CD4-positive, alpha-beta T cell (primary cell): ENCODE measurements at places on chromosomes 5 and 9. TPM values are rescaled to one million over a fixed set of nuclear protein-coding genes. Genes with fewer than 3 reads are reported as not detected.

Gene MOCS2
- total RNA-seq: 20.4 TPM

Gene PCDHGA11
- total RNA-seq: not detected

Gene LECT2
- total RNA-seq: not detected

Gene SOX30
- total RNA-seq: not detected

Gene CDKN2B-AS1
- total RNA-seq: 0.25 TPM

Gene LCN1
- total RNA-seq: not detected

Gene CLIC3
- 2.8 TPM for total RNA-seq

Gene SLC45A2
- total RNA-seq: not detected

Gene F12
- total RNA-seq: 0.20 TPM

Gene TNC
- 0.03 TPM for total RNA-seq

Gene SEC24A
- 12.3 TPM for total RNA-seq

Gene CCNO
- total RNA-seq: not detected

DNA sequence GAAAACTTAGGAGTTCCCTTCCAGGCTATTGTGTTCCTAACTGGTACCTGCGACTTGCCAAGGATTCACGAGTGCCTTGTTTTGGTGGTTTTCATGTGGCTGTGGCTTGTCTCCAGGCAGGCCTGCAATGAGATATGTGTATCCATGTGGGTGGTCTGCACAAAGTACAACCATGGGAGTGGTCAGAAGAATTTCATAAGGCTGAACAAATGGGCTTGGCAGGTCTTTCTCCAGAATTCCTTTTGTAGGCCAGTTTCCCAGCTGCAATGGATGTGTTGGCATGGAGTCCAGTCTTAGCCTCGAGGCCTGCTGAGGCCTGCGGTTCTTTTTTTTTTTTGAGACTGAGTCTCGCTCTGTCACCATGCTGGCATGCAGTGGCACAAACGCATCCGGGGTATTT, 28.8 kb upstream of the MELK start:
- no peak for DNase-seq

GRCh38 chr5:1468247-1468612, 23.0 kb upstream of the SLC6A3 start:
- peak; percentile 45 for DNase-seq

GRCh38 chr5:20041326-20042274, 53.6 kb upstream of the CDH18 start:
- DNase-seq: no peak

DNA sequence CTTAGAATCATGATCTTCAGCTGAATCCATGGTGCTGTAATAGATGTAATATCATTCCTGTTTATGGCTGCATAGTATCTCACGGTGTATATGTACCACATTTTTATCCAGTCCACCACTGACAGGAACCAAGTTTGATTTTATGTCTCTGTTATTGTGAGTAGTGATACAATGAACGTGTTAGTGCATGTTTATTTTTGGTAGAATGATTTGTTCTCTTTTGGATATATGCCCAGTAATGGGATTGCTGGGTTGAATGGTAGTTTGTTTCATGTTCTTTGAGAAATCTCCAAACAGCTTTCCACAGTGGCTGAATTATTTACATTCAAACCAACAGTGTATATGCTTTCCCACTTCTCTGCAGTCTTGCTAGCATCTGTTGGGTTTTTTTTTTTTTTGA, 175.1 kb upstream of the CDH10 start:
- DNase-seq: no peak

DNA sequence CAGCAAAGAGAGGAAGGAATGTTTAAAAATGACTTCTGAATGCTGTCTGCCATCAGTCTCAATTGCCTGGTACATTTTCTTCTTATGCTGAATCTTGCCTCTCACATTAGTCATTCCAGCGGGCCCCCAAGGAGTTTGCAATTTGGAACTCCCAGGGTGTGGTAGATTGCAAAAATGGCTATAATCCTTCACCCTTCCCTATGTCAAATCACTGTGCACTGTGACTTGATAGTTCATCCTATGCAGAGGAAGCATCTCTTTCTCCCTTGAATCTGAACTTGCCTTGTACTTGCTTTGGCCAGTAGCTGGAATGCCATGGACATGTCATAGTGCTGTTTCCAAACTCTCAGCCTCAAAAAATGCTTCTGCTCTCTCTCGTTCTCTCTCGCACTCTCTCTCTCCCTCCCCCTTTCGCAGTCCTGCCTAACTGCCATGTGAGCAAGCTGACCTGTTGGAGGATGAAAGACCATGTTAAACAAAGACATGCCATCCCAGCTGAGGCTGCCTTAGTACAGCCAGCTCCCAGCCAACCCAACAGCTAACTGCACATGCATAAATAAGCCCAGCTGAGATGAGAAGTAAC, 284.0 kb upstream of the TLE4 start:
- no peak for DNase-seq

GRCh38 chr9:79006546-79006945, 565.2 kb upstream of the TLE4 start:
- no peak for DNase-seq

GRCh38 chr5:132675936-132676689, 2.3 kb downstream of the IL4 start:
- no peak for DNase-seq

- DNase-seq: no peak
Measured at GRCh38 chr5:160361624-160362228, 8.7 kb downstream of the C1QTNF2 start.

- DNase-seq: no peak
Measured at GRCh38 chr5:156208271-156208670, 118.7 kb upstream of the SGCD start.

GRCh38 chr9:31908158-31908890, 476.1 kb upstream of the ACO1 start:
- DNase-seq: no peak

- DNase-seq: no peak
Measured at GRCh38 chr9:89684912-89685636, 80.3 kb downstream of the GADD45G start.

- no peak for DNase-seq
Measured at GRCh38 chr5:57299986-57300385, 126.1 kb downstream of the GPBP1 start.

DNA sequence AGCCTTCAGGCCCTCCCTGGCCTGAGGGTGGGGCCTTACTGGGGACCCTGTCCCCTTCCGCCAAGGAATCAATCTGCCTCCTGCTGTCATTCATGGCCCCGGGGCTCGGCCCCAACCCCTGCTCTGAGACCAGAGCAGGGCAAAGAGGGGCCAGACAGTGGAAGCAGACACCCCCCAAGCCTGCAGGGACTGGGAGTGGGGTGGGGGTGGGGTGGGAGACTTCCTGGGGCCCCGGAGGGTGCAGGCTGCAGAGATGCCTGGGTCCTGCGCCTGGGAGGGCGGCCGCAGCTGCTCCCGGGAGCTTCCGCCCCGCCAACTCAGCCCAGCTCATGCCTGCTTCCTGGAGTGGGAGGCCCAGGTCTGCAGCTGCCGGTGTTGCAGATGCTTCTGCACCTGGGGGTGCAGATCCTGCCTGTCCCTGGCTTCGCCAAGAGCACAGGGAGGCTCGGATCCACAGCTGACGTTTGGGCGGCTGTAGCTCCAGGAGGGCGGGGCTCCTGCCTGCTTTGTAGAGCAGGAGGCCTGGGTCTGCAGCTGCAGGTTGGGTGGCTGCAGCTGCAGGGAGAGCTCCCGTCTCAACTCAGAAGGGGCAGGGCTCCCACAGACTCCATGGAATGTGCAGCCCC, 6.2 kb downstream of the KIF4B start:
- DNase-seq: no peak

DNA sequence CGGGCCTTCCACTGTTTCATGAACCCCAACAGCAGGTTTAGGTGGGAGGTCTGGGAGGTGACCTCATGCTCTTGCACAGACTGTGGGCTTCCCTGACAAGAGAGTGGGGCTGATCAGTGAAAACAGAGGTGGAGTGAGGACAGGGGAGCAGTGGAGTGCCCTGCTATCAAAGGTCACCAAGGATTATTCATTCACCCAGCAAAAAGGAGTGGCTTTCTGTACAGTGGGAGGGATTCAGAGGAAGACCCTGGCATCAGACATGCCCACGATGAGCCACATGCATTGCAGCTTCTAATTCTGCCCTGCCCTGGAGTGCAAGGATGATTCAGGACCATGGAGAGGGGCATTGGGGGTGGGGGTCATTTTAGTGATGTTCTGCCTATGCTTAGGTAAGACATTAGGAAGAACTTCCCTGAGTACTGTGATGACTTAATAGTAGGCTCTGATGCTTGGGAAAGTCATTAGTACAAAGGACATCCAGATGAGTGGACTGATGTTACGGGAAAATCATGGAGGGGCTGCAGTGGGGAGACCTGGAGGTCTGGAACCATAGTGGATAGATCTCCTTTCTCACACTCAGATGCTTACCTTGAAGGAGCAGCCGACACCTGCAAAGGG, 12.8 kb downstream of the TRAF1 start:
- no peak for DNase-seq

- no peak for DNase-seq
Measured at GRCh38 chr5:135400866-135401265, 1.8 kb upstream of the MACROH2A1 start.

GRCh38 chr5:129103397-129103796, 8.8 kb downstream of the ISOC1 start:
- no peak for DNase-seq

GRCh38 chr5:7930011-7930410, 61.1 kb downstream of the MTRR start:
- no peak for DNase-seq

DNA sequence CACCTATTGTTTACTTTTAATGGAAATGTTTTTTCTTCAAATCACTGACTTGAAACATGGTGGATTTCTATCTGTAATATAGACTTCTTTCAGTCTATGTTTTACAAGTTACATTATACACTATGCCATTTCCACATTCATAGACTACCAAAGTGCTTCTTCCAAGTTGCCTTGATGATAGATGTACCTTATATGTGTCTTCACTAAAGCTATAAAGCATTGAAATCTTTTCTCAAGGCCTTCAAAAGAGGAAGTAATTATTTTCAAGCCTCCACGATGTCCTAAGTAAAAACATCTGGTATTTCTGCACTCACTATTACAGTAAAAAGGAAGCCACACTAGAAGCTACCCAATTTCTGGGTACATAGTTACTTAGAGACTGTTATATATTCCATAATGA, 113.3 kb downstream of the FGF10 start:
- no peak for DNase-seq

GRCh38 chr5:43021151-43021550, 19.0 kb downstream of the ANXA2R start:
- DNase-seq: no peak

DNA sequence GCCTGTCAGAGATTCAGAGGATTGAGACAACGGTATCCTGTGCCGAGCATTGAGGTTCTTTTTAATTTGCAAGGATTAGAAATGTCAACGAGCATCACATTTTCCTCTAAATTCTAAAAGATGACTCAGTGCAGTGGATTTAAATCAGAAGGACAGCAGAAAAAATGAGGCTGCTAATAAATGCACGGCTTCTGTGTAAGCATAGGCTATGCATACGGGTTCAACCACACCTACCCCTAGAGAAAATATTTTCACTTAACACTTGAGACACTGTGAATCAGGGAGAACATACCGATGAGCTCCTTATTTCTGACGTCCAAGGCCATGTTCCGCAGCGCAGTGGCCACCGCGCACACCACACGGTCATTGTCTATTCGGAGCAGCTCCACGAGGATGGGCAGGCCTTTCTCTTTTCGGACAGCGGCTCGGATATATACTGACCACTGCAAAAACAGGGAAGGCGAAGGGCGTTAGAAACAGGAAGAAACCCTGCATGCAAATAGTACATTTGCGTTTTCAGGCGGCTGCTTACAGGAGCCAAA, 321.4 kb upstream of the DAP start:
- DNase-seq: no peak

GRCh38 chr5:172502969-172503368, 48.6 kb upstream of the SH3PXD2B start:
- DNase-seq: no peak

DNA sequence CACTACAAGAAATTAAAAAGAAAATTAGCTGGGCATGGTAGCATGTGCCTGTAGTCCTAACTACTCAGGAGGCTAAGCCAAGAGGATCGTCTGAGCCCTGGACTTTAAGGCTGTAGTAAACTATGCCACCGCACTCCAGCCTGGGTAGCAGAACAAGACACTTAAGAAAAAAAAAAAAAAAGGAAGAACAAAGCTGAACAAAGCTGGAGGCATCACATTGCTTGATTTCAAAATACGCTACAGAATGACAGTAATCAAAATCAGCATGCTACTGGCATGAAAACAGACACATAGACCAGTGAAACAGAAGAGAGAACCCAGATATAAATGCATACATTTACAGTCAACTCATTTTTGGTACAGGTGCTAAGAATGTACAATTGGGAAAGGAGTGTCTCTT, 14.5 kb upstream of the OTULIN start:
- DNase-seq: no peak

- no peak for DNase-seq
Measured at GRCh38 chr9:94643741-94644140, 4.4 kb upstream of the FBP1 start.

DNA sequence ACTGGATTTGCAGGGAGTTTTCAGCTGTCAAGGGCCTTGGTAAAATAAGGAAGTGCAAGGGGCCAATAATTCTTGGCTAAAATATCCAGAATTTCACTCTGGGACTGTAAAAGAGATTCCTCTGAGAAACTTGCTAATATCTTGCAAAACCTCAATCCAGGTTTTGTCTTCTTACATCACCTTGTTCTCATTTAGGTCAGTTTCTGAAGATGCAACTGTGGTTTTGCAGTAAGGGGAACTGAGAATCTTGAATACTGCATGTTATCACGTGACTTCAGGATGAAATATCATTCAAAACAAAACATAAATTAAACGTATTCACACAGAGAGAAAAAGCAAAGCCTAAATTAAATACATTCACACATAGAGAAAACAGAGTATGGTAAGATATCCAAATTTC, 35.0 kb upstream of the RIC1 start:
- DNase-seq: no peak

DNA sequence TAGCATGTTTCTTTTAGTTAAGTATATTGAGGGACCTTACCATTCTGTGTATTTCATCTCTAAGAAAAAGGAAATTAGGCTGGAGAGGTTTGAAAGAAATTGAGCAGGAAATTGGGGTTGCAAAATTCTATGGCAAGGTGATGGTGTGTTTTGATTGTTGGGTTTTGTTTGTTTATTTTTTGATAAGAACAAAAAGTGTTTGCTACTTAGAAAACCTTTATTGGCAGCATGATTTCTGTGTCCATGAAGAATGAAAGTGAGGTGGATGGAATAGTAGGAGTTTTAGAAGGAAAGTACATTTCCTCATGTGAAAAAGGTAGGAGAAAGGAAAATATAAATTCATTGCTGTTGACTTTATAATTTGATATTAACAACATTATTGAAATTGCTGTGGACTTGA, 167.1 kb downstream of the CD180 start:
- no peak for DNase-seq

DNA sequence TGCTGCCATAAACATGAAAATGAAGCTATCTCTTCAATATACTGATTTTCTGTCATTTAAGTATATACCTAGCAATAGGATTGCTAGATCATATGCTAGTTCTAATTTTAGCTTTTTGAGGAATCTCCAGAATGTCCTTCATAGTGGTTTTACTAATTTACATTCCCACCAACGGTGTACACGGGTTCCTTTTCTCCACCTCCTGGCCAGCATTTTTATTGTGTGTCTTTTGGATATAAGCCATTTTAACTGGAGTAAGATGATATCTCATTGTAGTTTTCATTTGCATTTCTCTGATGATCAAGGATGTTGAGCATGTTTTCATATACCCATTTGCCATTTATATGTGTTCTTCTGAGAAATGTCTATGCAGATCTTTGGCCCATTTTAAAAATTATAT, 446.5 kb downstream of the GABRG2 start:
- DNase-seq: no peak

GRCh38 chr5:126694403-126694802, 82.5 kb upstream of the LMNB1 start:
- DNase-seq: no peak

- DNase-seq: no peak
Measured at GRCh38 chr5:136890431-136891148, 525.2 kb upstream of the TRPC7 start.

GRCh38 chr5:88878976-88879375, 4.0 kb downstream of the MEF2C start:
- DNase-seq: no peak
